Natural killer cell (primary cell): ENCODE measurements at places on chromosomes 5 and 9.

- no peak for DNase-seq
These were observed 72.3 kb upstream of the NIPAL4 start for GRCh38 chr5:157387683-157388093.

DNA sequence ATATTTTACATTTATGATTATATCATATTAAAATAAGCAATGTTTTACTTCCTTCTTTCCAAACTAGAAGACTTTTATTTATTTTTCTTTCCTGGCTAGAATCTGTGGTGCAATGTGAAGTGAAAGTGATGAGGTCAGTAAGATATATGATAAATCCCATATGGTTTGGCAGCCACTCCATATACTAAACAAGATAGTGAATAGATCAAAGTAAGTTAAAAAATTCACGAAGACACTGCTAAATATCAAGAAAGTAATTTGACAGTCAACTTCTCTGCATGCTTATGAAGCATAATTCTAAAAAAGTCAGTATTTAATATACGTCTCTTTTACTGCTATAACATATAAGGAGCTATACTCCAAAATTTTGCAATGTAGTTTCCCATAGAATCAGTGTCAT lies 972.8 kb downstream of the DTWD2 start:
- no peak for DNase-seq

DNA sequence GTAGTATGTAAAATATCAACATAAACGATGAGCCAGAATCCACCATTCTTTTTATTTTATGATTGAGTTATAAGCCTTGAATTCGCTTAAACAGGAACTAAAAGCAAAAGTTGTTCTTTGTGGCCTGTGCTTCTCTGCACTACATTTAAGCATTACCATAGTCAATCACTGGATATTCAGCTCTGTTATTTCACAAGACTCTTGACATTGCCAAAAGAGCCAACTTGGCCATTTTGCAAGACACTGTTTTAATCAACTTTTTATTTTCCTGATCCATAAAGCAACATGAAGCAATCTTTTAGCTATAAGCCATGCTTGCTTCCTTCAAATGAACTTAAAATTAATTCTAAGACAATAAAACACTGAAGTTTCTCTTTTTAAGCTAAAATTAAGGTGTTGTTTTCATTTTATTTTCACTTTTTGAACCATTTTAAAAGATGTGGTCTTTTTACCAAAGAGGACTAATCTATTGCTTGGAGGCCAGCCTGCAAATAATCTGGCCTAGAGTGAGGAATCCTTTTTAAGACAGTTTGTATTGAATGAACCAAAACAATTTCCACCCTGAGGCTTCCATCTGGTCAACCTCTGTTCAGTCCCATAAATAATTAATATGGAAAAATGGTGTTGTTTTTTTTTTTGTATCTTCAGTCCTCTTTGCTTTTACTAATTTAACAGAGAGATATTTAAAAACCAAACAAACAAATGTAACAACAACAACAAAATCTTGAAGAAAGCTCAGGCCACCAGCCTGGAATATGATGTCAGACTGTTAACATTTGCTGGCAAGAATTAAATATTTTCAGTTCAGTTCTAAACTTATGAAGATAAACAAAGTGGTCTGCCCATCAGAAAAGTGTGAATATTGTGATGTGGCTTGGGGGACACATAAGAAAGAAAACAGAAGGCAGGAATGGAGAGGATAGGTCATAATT lies 274.4 kb downstream of the MARCHF11 start:
- DNase-seq = no peak

- DNase-seq = no peak
These were observed 117.4 kb upstream of the GRIA1 start for GRCh38 chr5:153373130-153373498.

DNA sequence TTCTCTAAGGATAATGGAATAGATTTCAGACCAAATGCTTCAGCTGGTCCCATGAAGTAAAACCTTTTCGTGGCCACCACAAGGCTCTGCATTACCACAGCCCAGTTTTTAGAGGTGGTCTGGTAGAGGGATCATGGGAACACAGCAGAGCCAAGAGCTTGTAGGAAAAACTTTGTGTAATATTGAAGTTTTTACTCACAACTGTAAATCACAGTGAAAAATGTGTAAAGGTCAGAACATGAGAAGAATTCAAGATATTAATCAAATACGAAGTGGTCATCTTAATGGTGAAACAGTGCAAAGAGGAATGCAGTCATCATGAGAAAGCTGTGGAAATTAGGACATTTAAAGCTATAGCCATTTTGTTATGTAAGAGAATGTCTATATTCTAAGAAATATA lies 197.5 kb downstream of the NPR3 start:
- DNase-seq = no peak

DNA sequence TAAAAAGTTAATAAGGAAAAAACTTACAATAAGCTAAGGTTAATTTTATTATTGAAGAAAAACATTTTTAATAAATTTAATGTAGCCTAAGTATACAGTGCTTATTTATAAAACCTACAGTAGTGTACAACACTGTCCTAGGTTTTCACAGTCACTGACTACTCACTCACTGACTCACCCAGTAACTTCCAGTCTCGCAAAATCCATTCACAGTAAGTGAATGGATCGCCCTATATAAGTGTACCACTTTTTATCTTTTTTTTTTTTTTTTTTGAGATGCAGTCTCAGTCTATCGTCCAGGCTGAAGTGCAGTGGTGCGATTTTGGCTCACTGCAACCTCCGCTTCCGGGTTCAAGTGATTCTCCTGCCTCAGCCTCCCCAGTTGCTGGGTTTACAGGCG lies 47.7 kb downstream of the FNIP1 start:
- no peak for DNase-seq
